Activated T-helper 1 cell treated with anti-CD3 and anti-CD28 coated beads, Interleukin-2, amount 50 U/mL, for 16 hours (primary cell): ENCODE measurements at places on chromosomes 3 and 15.
A peak's percentile ranks its signal among the peaks of the same experiment; 100 is the strongest.

DNA sequence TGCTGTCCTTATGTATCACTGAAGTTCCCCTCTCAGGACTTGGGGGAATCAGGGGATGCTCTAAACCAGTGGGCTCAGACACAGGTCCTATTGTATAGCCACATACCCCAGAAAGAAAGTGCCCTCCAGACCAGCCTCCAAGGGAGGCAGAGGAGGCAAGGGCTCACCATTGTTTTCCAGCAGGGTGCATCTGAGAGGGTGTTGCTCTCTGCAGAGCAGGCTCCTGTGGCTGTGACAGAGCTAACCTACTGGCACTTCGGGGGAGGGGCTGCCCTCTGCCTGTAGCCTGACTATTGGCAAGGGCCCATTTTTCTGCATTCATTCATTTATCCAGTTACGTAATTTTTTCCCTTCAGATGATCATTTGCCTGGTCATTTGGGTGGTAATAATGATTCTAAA lies 39.9 kb downstream of the EEFSEC start:
- DNase-seq = no peak

GRCh38 chr3:62587169-62587568 lies 213.8 kb upstream of the FEZF2 start:
- no peak for DNase-seq

GRCh38 chr3:141790171-141790570 lies 27.0 kb downstream of the GRK7 start:
- no peak for DNase-seq

DNA sequence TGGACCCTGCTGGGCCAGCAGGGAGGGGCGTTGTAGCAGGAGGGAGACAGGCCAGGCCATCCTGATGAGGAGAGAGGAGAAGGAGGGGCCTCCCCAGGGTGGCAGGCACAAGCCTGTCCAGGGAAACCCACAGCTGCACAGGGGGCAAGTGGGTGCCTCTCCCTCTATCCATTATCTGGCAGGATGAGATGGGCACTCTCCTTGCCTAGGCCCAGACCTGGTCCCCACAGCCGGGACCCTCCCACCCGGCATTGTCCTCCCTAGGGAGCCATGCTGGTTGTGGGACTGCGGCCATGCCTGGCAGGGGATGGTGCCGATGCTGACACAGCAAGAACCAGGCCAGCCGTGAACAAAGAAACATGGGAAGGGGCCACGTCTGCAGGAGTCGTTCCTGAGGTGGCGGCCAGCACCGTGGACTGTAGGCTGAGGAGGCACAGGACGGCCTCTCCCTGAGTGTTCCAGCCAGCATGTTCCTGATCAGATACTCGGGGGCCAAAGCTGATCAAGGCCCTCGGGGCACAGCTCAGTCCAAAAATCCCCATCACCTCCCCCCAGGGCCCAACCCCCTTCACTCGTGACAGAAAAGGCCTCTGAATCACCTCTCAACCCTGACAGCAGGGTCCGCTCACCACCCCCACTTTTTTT lies 19.2 kb upstream of the CYP11A1 start:
- DNase-seq = no peak

DNA sequence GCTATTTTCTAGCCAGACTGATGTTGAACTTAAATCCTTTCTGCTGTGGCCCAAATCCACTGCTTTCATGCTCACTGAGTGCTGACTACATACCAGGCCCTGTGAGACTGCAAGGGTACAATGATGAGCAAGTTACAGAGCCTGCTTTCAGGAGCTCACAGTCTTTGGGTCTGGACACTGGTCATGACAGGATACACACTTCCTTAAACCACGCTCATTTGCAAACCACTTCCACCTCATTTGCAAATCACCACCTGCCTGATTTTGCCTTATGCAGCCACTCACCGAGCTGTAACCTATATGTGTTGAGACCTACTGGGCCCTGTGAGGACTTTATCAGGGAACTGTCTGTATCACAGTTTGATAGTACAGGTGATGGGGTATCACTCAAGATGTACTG lies 50.2 kb upstream of the LRRC58 start:
- no peak for DNase-seq

GRCh38 chr15:25248583-25249235 lies 190.1 kb downstream of the UBE3A start:
- no peak for DNase-seq

GRCh38 chr3:71310359-71310979 lies 273.1 kb downstream of the FOXP1 start:
- DNase-seq = no peak

GRCh38 chr3:50260027-50260941 lies 8.7 kb upstream of the SEMA3B start:
- peak; percentile 59 for DNase-seq

DNA sequence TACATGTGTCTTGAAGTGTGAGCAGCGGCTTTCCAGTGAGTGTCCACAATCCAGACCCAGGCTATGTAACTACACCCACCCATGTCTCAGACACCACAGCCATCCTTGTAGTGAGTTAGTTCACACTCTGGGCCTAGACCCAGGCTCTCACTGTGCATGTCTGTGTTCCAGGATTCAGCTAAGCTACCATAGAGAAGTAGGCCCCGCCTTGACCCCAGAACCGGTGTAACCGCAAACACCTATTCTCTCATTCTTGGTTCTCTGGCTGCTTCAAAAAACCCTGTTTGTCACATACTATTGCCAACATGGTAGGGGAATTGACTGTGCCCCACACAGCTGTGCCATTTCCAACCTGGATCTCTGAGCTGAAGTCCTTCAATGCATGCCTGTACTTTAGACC lies 560.6 kb downstream of the RSL24D1 start:
- DNase-seq = no peak

DNA sequence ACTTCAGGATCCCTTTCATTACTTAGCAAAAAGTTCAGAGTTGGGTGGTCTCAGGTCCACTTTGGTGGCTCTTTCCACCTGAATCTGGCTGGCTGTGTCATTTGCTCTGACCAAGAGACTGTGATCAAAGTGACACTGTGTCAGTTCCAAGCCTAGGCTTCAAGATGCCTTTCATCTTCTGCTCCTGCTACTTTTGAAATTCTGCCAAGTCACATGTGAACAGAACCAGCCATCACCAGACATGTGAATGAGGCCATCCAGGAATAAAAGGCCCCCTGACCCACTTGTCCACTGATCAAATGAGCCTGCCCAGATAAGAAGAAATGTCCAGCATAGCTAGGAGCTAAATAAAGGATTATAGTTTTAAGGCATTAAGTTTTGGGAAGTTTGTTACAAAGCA lies 132.2 kb downstream of the OSBPL10 start:
- DNase-seq = no peak

DNA sequence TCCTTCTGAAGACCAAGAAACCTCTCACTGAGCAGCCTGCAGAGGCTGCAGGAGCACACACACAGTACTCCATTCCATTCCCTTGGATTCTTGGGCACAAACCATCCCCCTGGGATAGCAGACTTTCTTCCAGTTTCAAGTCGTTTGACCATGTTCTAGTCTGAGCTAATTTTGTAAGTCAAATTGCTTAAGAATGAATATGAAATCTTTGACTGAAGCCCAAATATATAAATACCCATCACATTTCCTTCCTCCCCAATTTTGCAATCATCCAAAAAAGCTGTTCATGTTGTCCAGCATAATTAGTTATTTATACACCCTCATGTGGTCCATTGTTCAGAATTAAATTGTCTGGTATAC lies 231.2 kb upstream of the TPRG1 start:
- DNase-seq = no peak

GRCh38 chr15:76973362-76973743 lies 21.6 kb upstream of the PSTPIP1 start:
- peak; percentile 36 for DNase-seq

GRCh38 chr3:172808969-172809546 lies 58.5 kb downstream of the ECT2 start:
- no peak for DNase-seq

GRCh38 chr15:77069521-77070121 lies 1.3 kb downstream of the TSPAN3 start:
- DNase-seq = no peak

- DNase-seq = no peak
Observed at GRCh38 chr3:197367081-197367780, 68.8 kb upstream of the DLG1 start.

GRCh38 chr3:158916111-158916510 lies 114.3 kb downstream of the MFSD1 start:
- DNase-seq = no peak

DNA sequence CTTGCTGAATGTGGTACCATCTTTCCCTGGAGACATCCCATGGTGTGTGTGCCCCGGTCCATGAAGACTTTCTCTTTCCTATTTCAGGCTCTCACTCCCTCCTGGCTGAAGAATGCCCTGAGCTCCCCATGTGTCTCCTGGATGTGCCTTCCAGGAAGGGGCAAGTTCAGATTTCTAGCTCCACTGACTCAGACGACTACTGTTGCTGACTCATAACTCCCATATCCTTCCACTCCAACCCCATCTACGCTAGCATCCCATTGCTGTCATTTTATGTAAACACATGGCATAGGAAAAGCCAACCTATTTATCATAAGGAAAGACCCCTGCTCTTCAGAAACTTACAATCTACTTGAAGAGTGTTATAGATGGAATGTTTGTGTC lies 95.0 kb downstream of the ADCY5 start:
- no peak for DNase-seq

DNA sequence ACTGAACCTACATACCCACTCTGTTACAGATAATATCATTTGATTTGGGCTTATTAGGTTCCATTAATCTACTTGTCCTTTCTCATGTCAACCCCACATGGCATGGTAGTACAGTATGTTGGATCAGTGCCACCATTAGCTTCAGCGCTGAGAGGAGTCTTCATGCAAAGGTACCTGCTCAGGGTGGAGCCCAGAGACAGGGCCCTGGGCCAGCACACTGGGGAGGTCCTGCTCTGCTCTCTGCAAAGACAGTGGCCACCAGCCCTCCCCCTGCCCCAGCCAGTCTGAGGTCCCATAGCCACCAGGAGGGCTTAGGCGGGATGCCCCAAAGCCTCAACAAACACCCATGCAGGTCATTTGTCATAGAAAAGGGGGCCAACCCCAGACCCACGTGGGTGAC lies 71.0 kb downstream of the ATP10A start:
- DNase-seq = no peak

DNA sequence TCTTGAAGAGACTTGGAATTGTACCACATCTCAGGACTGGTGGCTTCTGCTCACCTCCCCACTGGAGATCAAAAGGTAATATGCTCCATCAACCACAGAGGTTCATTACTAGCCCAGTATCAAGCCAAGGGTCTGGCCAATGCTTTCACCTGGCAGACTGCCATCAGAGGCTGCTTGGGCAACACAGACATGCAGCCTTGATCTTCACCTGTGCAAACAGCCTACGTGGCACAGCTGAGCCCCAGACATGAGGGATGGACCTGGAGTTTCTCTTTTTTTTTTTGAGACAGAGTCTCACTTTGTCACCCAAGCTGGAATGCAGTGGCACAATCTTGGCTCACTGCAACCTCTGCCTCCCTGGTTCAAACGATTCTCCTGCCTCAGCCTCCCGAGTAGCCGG lies 105.6 kb upstream of the HES1 start:
- DNase-seq = no peak

- DNase-seq = no peak
Observed at GRCh38 chr15:46855388-46855787, 861.9 kb upstream of the SEMA6D start.

DNA sequence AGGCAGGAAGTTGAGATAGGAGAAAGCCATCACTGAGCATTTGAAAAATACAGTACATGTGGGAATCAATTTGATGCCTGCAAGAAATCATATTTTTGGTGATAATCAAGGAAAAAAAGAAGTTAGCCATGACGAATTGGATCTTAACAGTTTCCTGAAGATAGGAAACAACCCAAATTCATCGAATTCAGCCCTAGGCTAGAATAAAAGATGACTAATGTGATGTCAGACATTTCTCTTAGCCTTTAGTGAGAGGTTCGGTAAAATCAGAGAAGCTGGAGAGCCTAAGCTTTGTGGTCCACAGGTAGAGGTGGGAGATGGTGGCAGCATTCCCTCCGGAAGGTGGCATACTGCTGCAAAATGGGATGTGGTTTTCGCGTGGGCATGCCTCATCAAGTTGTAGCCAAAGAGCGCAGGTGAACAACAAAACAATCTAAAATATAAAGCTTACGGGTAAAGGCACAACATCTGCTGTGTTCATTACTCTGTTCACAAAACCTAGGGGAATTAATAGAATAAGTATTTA lies 144.1 kb upstream of the ALCAM start:
- no peak for DNase-seq

DNA sequence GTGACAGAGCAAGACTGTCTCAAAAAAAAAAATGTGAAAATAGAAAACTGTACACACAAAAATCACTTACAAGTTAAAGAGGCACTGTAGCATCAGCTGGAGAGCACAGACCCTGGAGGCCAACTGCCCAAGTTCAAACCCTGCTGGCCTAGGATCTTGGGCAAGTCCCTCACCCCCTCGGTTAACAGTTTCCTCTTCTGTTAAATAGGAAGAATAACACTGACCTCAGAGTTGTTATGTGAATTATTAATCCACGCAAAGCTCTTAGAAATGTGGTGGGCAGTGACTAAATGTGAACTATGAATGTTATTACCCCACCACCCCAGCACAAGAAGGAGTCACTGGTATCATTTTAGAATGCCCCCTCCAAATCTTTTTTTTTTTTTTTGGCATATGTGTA lies 11.2 kb downstream of the CIB1 start:
- no peak for DNase-seq

GRCh38 chr3:167318996-167319615 lies 61.0 kb downstream of the ZBBX start:
- no peak for DNase-seq

GRCh38 chr15:51444807-51445206 lies 103.4 kb downstream of the GLDN start:
- DNase-seq = no peak

- DNase-seq = no peak
Observed at GRCh38 chr3:150968341-150969035, 4.0 kb downstream of the CLRN1 start.

DNA sequence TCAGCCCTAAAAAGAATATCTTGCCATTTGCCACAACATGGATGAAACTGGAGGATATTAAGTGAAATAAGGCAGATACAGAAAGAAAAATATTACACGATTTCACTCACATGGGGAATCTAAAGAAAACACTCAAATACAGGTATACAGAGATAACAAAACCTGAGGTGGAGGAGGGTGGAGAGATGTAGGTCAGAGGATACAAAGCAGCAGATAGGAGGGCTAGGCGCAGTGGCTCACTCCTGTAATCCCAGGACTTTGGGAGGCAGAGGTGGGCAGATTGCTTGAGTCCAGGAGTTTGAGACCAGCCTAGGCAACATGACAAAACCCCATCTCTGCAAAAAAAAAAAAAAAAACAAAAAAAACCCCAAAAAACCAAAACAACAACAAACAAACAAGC lies 23.2 kb upstream of the SRPRB start:
- no peak for DNase-seq

- DNase-seq = no peak
Observed at GRCh38 chr3:115709093-115709492, 85.8 kb downstream of the GAP43 start.

GRCh38 chr3:119589102-119589773 lies 8.4 kb upstream of the PLA1A start:
- DNase-seq = no peak

- no peak for DNase-seq
Observed at GRCh38 chr3:52437326-52438103, 7.4 kb downstream of the SEMA3G start.

- no peak for DNase-seq
Observed at GRCh38 chr15:74530771-74531143, 10.3 kb upstream of the ARID3B start.
